ENCODE measurements at places on chromosomes 16 and 17.

DNA sequence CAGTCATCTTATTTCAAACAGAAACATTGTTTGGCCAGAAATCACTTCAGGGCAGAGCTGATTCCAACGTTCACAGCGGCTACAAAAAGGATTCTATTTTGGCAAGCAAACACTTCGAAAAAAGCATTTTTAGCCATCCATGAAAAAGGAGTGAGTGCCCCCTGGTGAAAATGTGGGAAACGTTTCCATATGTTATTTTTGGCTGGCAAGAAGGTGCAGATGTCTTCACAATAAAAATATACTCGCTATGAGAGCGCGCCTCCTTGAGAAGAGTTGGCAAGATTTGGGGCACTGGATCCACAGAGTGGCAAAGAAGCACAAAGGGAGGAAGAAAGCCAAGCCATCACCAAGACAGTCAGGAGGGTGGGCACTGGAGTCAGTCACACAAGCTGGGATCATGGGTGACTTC is 191.1 kb downstream of the CHD9NB start:
- DNase-seq = peak; percentile 37

- no peak for DNase-seq
Observed at GRCh38 chr17:57034807-57035754, 50.0 kb upstream of the AKAP1 start.

GRCh38 chr17:36818134-36818825 is 119.0 kb upstream of the LHX1 start:
- DNase-seq = no peak

DNA sequence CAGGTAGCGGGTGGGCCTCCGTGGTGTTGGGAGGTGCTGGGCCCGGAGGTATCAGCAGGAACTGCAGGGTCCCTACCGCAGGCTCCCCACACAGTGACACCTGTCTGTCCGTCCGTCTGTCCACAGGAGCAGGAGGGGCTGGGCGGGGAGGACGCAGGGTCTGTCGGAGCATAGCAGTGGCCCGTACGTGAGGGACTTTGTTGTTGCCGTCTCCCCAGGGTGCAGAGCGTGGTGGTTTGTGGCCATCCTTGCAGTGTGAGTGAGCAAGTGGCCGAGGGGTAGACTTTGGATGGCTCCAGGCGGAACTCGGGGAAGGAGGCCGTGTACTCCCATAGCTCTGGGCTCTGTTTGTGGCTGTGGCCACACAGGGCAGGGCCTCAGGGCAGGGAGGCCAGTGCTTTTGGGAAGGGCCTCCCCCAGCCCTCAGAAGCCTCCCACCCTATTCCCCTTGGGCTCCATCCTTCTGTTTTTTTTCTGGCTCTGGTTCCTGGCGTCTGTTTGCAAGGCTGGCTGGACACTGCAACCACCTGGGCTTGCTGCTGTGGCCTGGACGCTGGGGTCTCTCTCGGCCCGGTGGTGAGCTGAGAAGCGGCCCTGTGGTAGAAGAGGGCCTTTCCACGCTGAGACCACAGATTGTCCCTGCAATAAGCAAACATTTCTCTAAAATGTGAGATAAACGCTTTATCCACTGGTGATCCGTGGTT is 41.0 kb upstream of the ZNF750 start:
- DNase-seq = no peak

DNA sequence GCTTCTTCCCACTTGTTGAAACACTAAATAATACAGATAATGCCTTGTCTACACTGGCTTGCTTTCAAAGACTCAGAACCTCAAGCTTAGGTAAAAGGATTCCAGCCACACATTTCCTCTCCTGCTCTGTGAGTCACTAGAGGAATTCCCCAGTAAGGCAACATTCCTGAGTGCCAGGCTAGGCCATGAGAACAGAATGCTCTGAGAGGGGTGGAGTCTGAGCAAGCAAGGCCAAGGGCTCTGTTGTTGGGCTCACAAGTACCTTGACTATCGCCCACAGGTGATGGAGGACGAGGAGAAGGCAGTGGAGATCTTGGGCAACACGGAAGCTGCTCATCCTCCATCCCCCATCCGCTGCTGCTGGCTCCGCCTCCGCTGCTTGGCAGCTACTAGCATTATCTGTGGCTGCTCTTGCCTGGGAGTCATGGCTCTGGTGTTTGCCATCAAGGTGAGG is 6.7 kb upstream of the PHKG2 start:
- no peak for DNase-seq

- DNase-seq = peak; percentile 40
Observed at GRCh38 chr17:44556166-44556831, 985 bp upstream of the FZD2 start.

DNA sequence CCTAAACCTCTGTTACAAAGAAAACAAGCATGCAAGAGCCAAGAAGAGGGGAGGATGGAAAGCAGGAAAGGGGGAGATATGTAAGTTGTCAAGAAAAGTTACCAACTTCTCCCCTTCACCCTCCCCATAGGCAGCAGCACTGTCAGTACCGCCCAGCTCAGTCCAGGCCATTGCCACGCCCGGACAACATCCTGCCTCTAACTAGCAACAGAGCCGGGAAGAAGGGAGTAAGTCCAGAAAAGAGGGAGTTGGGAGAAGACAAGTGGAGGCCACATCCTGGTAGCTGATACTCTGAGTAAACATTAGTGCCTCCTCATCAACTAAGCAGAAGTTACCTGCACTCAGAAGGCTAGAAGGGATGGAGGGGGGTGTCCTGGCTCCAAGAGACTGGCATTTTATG is 113.6 kb downstream of the SMG6 start:
- no peak for DNase-seq

Data from NCI-H774 (cell line).